ENCODE measurements at places on chromosomes 7 and 10.

GRCh38 chr10:130137090-130137448 is 878 bp downstream of the GLRX3 start:
- DNase-seq = no peak

GRCh38 chr10:12130237-12130872 is 878 bp downstream of the SEC61A2 start:
- no peak for DNase-seq

DNA sequence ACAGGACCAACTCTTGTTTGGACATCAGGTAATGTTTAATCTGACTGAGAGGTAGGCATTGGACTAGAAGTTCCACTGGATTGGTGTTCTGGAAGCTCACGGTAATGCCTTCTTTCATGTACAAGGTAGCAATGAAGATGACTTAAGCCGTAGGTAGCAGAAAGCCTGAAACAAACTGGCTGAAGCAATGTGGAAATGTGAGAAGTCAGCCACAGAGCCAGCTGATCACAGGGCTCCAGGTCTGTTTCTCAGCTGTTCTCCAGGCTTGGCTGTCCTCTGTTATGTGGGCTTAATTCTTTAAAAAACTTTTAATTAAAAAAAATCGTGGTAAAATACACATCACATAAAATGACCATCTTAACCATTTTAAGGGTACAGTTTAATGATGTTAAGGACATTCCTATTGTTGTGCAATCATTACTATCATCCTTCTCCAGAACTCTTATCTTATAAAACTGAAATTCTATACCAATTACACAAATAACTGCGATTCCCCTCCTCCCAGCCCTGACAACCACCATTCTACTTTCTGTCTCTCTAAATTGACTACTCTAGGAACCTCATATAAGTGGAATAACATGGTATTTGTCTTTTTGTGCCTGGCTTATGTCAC is 101.4 kb upstream of the ZNF32 start:
- DNase-seq = no peak

- DNase-seq = no peak
Observed at GRCh38 chr7:106504645-106505044, 156.3 kb downstream of the CCDC71L start.

GRCh38 chr7:32802305-32802910 is 89.2 kb downstream of the KBTBD2 start:
- no peak for DNase-seq

- no peak for DNase-seq
Observed at GRCh38 chr7:111324228-111324627, 233.3 kb downstream of the LRRN3 start.

- no peak for DNase-seq
Observed at GRCh38 chr7:16660702-16661464, 14.9 kb downstream of the BZW2 start.

DNA sequence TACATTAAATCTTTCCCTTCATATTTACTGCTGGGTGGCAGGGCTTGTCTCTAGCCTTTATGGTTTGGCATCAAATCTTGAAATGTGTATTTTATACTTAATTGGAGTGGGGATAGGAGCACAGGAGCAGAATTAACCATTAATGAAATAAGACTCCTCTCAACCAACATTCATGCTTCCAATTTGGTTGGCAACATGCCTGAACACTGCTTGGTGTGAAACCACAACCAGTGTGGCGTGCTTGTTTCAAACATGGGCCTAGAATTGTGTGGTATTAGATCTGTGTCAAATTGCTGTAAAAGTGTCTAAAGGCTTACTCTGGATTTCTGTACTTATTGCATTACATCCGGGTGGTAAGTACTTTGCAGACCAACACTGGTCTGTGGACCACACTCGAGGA is 25.1 kb upstream of the VPS41 start:
- DNase-seq = no peak

DNA sequence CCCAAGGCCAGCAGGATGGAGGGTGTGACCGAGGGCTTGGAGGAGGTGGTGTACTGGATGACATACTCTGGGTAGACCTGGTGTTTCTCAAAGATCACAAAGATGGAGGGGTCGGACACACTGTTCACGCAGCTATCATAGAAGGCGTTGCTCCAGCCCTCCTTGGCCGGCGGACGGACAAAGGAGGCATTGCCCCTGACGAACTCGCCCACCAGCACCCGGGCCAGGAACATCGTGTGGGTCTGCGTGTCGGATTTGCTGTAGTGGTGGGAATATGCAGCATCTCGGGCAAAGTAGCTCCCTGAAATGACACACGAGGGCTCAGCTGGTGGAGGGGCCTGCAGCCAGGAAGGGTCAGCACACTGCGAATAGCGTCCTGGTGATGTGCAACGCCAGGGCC is 38.2 kb downstream of the PARP12 start:
- no peak for DNase-seq

- no peak for DNase-seq
Observed at GRCh38 chr10:31723106-31723750, 205.4 kb downstream of the ARHGAP12 start.

DNA sequence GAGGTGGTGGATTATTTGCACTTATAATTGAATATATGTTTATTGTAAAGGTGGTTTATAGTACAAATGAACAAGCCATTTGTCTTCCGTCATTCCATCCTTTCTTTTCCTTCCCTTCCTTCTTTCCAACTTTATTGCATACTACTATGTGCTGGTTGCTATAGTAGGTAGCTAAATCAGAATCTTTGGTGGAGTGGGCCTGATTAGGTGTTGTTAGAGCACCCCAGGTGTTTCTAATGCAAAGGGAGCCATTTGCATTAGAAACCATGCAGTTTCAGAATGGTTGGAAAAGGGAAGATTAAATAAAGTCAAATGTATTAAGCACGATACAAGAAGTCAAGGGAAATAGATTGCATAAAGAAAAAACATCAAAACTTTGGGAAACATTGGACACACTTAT is 88.8 kb upstream of the TRIL start:
- no peak for DNase-seq

DNA sequence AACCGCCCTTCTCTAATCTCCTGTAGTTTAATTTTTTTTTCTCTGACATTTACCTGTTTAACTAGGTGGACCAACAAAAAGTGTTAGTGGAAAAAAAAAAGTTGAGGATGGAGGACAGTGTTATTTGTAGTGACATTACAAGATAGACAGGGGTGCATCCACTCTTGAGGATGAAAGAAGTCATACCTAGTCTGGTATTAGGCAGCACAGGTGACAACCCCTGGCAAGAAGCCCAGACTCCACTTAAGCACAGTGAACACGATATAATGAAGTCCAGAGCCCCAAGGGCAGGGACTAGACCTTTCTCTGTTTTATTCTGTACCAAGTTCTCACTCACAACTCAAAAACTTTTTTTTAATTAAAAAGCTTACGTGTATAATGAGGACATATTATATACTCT is 268.4 kb downstream of the GPR37 start:
- DNase-seq = no peak

DNA sequence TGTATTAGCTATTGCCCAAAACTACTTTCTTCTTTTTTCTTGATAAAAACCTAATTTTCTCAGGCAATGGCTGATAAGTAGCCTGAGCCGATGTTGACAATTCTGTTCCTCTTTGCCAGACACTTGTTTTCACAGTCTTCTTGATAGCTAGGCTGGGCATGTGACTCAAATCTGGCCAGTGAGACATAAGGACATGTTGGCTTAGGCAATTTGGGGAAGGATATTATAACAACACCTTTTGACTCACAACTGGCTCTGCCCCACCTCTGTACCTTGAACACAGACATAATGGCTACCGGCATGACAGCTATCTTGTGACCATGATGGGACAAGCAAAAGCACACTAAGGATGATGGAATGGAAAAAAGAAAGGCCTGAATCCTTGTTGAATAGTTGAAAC is 72.9 kb upstream of the GPR22 start:
- no peak for DNase-seq

- no peak for DNase-seq
Observed at GRCh38 chr7:27546610-27547009, 116.1 kb downstream of the HIBADH start.

- DNase-seq = no peak
Observed at GRCh38 chr10:86769991-86770390, 13.6 kb downstream of the BMPR1A start.

GRCh38 chr7:3915337-3915878 is 614.4 kb downstream of the SDK1 start:
- no peak for DNase-seq

DNA sequence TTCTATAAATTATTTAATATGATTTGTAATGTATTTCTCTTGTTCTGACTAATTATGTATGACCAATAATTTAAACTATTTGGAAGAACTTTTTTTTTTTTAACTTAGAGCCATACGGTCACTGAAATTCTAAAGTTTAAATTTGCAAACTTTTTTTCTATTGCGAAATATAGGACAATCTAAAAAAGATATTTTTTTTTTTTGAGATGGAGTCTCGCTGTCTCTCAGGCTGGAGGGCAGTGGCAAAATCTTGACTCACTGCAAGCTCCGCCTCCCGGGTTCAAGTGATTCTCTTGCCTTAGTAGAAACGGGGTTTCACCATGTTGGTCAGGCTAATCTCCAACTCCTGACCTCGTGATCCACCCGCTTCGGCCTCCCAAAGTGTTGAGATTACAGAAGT is 130.5 kb downstream of the CPED1 start:
- DNase-seq = no peak

DNA sequence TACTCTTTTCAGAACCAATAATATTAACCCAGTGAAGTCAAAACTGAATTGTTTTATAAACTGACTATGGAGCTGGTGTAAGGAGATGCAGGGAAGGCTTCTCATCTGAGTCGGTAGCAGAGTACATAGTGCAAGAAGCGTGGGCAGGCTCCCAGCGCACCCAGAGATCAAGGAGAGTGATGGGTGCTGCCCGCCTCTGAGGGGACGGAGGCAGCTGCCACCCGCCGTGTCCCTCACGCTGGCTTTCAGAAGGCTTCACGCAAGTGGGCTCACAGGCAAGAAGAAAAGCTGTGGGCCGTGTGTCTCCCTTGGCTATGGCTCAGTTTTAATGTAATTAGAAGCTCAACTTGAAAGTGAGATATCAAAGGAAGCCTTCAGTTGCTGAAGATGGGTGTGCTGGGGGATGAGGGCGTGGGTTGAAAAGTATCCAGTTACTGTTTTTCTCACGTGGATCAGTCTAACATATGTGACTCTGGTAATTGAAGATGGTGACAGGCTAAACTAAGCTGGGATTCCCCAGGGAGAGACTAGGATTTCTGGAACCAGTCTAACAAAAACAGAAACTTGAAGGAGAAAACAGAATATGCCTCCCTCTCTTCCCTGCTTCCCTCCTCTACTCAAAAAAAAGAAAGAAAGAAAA is 159.9 kb downstream of the MGMT start:
- no peak for DNase-seq

GRCh38 chr7:104327938-104328295 is 486 bp upstream of the LHFPL3 start:
- DNase-seq = no peak

GRCh38 chr7:607938-608337 is 88.3 kb upstream of the PDGFA start:
- no peak for DNase-seq

GRCh38 chr7:1227814-1228544 is 4.7 kb upstream of the UNCX start:
- no peak for DNase-seq

DNA sequence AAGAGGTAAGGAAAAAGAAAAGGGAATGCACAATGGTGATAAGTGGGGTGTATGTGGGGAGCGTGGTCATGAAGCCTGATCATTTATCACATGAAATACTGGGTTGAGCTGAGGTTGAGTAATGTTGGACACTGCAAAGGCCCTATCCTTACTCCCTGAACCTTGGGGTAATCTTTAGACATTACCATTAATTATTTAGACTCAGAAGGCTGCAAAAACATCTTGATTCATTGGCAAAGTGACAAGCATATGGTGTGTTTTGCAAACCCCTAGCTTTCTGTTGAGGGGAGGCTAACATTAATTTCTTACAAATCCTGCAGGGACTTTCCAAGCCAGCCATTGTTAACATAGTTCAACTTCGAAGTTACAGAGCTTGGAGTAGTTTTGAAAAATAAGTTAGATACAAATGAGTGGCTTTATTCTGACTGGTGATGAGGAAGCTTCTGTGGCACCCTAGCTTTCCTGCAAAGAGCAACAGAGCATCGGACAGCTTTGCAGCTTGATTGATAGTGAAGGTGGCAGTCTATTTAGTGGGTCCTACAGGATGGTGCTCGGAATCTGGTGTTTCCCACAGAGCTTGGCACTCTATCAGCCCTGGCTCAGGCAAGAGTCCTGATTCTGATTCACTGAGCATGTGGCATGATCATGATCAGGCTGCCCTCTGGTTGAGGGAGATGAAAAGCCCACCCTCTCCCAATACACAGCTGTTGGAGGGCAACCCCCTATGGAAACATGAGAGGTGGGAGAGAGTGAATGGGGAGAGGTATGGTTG is 153.7 kb upstream of the NPVF start:
- DNase-seq = no peak

DNA sequence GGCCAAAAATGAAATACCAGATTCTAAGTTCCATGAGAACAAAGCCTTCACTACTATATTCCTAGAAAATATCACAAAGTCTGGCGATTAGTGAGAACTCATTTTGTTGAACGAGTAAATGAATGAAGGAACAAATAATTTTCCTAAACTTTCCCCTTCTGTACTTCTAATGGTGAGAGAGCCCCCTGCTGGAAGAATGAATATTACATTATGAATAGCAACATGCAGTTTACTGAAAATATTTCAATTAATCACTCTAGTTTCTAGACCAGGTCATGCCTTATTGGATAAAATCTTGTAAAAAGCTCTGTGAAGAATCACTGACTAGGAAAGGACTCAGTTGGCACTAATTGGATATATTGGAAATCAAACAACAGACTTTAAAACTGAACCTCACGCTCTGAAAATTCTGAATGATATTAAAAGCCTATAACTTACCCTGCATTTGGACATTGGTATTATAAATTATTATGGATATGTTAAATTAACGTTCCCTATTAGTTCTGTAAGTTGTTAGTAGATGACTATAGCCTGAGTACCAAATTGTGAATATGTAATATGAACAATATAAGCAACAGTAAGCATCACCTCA is 32.4 kb upstream of the MTPN start:
- DNase-seq = no peak

DNA sequence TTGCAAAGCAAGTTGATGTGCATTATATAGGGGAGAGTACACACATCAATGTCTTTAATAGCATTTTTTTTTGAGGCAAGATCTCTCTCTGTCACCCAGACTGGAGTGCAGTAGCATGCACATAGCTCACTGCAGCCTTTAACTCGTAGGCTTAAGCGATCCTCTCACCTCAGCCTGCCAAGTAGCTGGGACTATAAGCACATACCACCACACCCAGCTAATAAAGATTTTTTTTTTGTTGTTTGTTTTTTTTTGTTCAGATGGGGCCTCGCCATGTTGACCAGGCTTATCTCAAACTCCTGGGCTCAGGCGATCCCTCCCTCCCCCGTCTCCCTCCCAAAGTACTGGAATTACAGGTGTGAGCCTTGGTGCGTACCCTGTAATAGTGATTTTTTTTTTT is 1.5 kb downstream of the UMAD1 start:
- DNase-seq = no peak

Measured in stimulated activated CD8-positive, alpha-beta memory T cell treated with anti-CD3 and anti-CD28 coated beads, Interleukin-7, amount 100 ng/mL, for 1 hour (primary cell).